ENCODE measurements at places on chromosomes 16 and 17. TPM values are rescaled to one million over a fixed set of nuclear protein-coding genes. Genes with fewer than 3 reads are reported as not detected.

P2RX5 gene
- total RNA-seq = 13.6 TPM

TMIGD1 gene
- not detected for total RNA-seq

SLC16A13 gene
- total RNA-seq = 0.53 TPM

HSPB9 gene
- total RNA-seq = not detected

OTOA gene
- total RNA-seq = not detected

EFCAB13 gene
- total RNA-seq = 8.4 TPM

ACSM2A gene
- total RNA-seq = not detected

Measured in A375 (cell line).